ENCODE measurements at places on chromosomes 12 and 14.

GRCh38 chr12:120835657-120836056, 68.5 kb downstream of the SPPL3 start:
- DNase-seq = no peak

DNA sequence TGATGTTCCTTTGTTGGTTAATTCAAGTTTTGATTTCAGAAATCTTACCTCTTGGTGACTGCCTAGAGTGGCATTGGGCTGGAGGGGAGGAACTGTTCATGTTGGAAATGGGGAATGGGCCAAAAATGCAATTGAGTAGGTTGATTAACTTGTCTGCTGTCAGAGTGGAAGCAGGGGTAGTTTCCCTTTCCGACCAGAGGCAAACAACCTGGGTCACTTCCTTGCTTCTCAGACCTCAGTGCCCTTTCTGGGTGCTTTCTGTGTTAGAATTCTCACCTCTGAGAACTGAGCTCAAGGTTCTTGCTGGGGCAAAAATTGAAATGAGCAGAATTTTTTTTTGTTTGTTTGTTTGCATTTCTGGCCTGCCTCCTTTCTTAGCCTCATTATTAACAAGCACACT, 2.3 kb upstream of the M6PR start:
- no peak for DNase-seq

DNA sequence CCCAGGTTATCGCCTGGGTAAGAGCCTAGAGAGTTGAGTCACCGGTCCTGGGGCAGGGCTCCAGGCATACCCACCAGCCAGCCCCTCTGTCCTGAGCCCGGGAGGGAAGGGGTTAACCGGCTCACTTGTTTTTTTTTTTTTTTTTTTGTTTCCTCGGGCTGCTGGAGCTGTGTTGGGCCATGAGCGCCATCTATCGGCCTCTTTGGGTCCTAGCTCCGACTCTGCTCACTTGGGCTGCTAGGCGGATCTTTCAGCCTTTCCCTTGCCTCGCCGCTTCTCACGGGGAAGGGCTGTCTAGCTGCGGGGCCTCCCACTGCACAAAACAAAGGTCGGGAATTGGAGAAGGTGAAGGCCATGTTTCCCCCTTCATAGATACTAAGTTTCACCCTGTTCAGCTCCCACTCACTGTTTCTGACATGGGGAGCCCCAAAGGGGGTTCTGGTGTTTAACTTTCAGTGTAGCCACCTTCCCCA, 2.8 kb upstream of the SMUG1 start:
- DNase-seq = peak; percentile 63

- DNase-seq = no peak
Measured at GRCh38 chr14:52070051-52070431, 1.2 kb upstream of the NID2 start.

GRCh38 chr12:53344824-53345485, 8.8 kb upstream of the SP7 start:
- DNase-seq = peak; percentile 68

DNA sequence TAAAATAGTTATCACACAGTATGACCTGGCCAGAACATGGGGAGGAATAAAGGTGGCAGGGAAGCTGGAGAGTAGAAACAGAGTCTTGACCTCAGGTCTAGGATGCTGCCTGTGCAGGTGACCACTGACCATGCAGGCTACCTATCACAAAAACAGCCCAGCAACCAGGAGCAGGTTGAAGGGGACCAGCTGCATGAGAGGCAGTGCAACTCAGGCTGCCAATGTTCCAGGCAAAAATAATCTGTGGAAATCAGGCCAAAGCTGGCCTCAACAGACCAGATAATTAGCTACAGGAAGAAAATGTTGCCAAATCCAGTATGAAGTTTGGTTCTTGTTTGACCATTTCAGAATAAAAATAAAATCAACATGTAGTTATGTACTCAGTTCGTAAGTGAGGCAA, 72.6 kb downstream of the PDE6H start:
- DNase-seq = no peak

DNA sequence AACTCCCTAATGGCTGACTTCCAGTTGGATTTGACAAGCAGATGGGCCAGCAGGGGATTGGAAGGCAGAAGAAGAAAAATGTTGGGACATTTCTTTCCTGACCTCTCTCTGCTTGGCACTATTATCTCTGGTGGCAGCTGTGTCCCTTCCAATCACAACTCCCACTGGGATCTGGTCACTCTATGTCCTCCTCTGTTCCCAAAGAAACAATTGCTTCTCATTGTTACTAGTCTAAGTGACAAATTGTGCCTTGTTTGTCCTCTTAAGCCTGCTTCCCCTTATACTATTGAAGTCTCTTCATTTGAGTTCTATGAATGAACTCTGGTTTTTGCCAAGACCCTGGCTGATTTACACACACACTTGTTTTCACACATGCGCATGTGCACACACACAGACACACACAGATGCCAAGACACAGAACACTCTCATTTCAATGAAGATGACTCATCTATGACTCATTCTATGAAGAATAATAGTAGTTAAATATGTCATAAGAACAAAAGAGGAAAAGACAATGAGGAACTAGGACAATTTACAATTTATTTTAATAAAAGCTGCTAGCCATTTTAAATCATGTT, 83.0 kb upstream of the FAR2 start:
- no peak for DNase-seq

DNA sequence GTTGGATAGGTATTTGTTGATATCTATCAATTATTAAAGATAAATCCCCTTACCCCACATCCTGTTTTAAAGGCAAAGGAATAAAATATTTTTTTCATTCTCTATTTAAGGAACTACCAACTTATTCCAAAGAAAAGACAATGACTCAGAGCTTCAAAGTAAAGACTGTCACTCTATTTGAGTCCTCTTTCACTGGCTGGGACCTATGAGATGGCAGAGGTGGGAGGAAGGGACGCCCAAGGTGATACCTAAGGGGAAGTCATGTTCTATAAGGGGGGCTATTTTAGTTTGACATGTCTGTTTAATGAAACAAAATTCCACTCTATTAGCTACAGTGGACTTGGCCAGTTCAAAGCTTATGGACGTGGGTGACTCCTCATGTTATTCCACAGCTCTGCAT, 209.6 kb downstream of the CALM1 start:
- no peak for DNase-seq

- no peak for DNase-seq
Measured at GRCh38 chr14:70448633-70449340, 3.2 kb upstream of the ADAM21 start.

GRCh38 chr12:48422060-48422459, 50.3 kb upstream of the ANP32D start:
- DNase-seq = no peak
